Renal cortical epithelial cell (primary cell): ENCODE measurements at places on chromosomes 2 and 18. TPM values are rescaled to one million over a fixed set of nuclear protein-coding genes. Genes with fewer than 3 reads are reported as not detected.

GRCh38 chr2:239204136-239204875 is 196.5 kb downstream of the HDAC4 start:
- DNase-seq: no peak

TLX2 gene
- total RNA-seq: 0.05 TPM in 1 of 2 replicates, not detected in the other

RPRM gene
- total RNA-seq: 0.30 TPM in 1 of 2 replicates, not detected in the other

DNA sequence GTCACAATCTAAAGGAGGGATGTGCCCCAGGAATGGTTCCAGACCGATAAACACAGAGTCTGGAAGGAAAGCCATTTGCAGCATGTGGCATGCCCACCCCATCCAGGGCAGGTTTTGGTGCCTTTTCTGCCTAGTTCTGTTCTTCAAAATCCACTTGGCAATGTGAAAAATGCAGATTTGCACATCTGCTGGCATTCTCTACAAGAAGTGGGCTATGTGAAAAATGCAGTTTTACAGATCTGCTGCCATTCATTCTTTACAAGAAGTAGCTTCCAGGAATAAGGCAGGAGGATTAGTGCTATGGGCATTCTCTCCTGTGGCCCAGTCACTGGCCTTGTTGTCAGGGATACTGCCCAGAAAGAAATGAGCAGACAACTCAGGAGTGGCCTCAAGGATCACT is 68.1 kb downstream of the C1D start:
- no peak for DNase-seq

- DNase-seq: no peak
Measured at GRCh38 chr2:64899081-64899865, 89.9 kb upstream of the SLC1A4 start.

ZNF519 gene
- 2.9 and 5.0 TPM in 2 replicates for total RNA-seq

DNA sequence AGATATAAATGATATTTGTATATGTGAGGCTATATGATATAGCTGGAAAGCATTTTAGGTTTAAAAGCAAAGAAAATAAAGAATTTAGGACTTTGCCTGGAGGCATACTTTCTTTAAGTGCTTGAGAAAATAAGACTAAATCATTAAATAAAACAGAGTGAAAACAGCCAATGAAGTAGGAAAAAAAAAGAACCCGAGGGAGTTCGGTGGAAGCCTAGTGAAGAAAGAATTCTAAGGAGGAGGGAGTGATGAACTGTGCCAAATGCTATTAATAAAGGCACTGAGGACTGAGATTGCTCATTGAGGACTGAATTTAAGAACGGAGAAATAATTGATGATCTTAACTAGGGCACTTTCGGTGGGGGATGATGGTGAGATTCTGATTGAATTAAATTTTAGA is 573.5 kb downstream of the DSC3 start:
- no peak for DNase-seq

ATP6V1B1 gene
- total RNA-seq: 0.89 TPM in 1 of 2 replicates, not detected in the other

- peak; percentile 95 for DNase-seq
Measured at GRCh38 chr2:122203523-122203922, 448.1 kb downstream of the TSN start.

DNA sequence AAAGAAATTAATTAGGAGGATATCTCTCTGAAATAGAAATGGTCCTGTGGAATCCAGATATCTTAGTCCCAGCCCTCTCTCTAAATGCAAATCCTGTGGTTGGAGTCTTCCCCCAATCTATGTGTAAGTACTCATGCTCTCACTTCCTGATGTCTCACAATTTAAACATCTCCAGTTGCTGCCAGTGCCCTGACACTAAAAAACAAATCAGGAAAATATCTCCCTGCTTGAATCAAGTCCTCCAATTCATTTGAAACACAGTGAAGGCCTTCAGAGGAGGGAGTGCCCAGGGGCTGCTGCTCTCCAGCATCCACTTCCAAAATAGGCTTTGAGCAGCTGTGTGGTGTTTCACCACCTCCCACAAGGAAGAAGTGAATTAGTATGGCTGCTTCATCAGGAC is 413.8 kb downstream of the RAD51AP2 start:
- DNase-seq: peak; percentile 1

EFR3B gene
- total RNA-seq: 0.35 and 0.40 TPM in 2 replicates

DNA sequence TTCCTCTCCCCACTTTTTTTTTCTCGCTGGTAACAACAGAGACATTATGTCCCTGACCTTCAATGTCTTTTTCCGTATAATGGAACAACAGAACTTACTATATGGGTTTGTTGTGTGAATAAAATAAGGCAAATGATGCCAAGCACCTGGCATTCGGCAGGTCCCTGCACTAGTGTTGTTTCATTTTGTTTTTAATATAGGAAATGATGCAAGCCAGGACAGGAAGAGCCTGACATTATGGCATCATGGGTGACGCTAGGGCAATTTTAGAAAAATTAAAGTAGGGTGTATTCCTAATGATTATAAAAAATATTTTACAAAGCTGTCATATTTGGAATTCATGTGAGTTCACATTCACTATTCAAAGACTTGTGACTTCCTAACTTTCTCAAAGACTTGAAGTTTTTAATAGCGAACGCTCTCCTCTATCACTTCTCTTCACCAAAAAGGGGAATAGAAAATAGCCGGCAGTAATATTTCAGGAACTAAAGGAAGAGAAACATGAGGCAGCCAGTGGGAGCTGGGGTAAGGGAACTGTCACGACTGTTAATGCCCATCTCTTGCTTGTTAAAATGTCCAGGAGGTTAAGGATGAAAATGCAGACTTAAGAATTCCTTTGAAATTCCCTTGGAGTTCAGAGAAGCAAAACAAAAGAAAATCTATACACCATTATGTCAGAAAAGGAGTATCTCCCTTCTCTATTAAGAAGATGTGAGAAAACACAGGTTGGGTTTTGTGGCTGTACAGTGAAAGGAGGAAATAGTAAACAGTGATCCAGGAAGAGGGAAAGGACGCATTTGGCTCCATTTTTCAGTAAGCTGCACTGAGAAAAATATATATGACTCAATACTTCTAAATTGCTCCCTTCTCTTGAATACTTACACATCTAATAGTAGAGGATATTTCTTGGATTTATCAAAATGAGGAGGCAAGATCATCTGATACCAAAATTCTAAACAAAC is 60.2 kb downstream of the DPP4 start:
- no peak for DNase-seq

DNA sequence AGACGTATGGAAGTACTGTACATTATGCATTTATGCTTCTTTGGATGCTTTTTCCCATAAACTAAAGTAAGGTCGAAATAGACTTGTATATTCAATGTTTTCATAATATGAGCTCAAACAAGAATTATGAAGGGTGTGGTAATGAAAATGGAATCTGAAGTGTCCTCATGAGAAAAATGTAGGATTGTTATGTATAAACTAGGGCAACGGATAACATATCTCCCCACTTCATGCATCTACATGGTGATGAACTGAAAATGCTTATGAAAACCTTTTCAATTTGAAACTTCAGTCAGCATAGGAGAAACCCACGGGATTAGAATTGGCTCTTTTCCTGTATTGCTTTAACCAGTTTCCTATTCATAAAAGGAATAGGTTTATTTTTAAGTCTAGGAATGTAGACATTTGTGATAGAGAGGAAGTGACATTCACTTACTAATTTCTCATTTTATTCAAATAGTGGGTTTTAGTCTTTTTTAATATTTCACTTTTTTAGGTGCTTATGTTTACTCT is 608.2 kb upstream of the GCFC2 start:
- no peak for DNase-seq

- peak; percentile 38 for DNase-seq
Measured at GRCh38 chr18:25234740-25235345, 117.1 kb downstream of the ZNF521 start.

SERPINB10 gene
- total RNA-seq: not detected in 2 replicates

- DNase-seq: no peak
Measured at GRCh38 chr2:108538000-108538625, 3.8 kb downstream of the LIMS1 start.

PDE11A gene
- 3.1 and 5.8 TPM in 2 replicates for total RNA-seq

- DNase-seq: peak; percentile 52
Measured at GRCh38 chr2:135797497-135798274, 39.3 kb downstream of the LCT start.

- DNase-seq: no peak
Measured at GRCh38 chr18:48428475-48429177, 19.4 kb upstream of the ZBTB7C start.

BCL2 gene
- total RNA-seq: 6.3 and 30.2 TPM in 2 replicates

DNA sequence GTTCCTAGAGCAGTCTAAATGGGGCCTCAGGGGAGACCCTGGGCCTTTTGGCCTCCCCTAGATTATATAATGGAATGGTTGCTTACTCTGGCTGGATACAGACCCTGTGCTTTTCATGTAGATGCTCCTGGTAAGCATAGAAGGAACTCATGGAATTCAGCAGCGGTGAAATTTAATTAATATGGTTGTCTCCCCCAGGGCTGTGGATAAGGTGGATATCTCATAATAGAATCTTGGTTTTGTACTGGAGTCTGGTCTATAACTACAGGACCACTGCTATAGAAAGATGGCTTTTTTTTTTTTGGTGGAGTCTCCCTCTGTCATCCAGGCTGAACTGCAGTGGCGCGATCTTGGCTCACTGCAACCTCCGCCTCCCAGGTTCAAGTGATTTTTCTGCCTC is 84.5 kb downstream of the HRH4 start:
- no peak for DNase-seq

DNA sequence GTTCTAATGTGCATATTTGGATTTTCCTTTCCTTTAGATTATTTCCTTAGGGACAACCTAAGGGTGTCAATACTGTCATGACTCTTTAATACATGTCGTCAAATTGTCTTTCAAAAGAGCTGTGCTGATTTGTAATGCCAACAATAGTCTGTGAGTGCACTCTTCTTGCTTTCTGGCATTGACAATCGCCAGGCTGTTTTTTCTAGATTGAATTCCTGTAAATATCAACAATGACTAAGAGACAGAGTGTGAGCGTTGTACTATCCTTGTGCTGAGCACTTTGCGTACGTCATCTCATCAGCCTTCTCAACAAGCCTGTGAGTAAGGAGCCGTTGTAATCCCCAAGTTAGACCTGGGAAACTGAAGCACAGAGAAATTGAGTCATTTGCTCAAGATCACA is 96.0 kb downstream of the ACOXL start:
- DNase-seq: no peak

ANKRD62 gene
- not detected in 2 replicates for total RNA-seq

GRCh38 chr2:120719491-120719890 is 16.2 kb upstream of the GLI2 start:
- DNase-seq: no peak

DNA sequence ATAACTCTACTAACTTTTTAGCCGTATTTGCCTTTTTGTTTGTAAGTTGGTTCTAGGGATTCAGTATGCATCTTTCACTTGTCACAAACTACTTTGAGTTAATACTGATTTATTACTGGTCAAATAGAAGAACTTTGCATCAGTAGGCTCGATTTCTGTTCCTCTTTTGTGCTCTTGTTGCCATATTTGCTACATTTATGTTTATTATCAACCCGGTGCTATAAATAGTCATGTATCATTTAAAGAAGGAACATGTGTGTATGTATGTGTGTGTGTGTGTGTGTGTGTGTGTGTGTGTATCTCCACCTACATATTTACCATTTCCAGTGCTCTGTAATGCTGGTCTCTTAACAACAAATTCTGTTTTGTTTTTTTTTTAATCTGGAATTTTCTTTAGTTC is 79.6 kb upstream of the B3GNT7 start:
- DNase-seq: no peak

GRCh38 chr2:129661935-129662334 is 317.5 kb upstream of the RAB6C start:
- no peak for DNase-seq

MBOAT2 gene
- 29.0 and 47.0 TPM in 2 replicates for total RNA-seq

GRCh38 chr2:241180495-241180894 is 8.0 kb upstream of the ANO7 start:
- no peak for DNase-seq

DNA sequence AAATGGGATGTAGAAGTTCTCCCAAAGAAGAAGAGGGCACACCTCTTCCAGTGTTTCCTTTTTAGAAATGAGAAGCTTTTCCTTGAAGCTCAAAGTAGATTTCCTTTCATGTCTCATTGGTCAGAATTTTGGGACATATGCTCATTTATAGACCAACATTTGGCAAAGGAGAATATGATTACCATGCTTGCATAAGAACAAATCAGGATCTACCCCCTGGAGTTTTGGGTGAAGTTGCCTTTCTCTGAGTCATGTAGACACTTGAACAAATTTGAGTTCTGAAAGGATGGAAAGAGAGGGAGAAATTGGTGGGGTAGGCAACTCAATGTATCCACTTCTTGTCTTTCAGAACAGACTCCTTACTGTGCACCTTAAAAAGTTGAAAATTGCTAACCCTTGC is 409.0 kb downstream of the SLC4A3 start:
- DNase-seq: no peak

UPP2 gene
- 0.25 TPM in 1 of 2 replicates, not detected in the other for total RNA-seq

GRCh38 chr18:59029663-59030429 is 109.8 kb upstream of the SEC11C start:
- no peak for DNase-seq

FSHR gene
- total RNA-seq: 0.05 TPM in 1 of 2 replicates, not detected in the other

DNA sequence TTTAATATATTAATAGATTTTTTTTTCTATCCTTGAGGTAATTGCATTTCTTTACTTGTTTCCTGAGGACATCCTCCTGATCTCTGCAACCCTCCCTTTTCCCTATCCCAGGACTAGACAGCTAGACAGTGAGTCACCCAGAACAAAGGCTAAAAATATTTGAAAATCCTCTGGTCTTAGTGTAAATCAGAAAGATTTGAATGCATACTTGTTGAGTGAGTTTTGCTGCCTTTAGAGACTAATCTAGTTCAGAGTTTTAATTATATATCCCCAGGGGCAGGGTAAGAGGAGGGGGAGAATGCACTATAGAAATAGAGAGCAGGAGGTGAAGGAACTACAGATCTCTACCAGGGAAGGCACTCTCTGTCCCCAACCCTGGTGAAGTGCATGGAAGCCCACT is 202.3 kb upstream of the TCF4 start:
- DNase-seq: peak; percentile 83

DNA sequence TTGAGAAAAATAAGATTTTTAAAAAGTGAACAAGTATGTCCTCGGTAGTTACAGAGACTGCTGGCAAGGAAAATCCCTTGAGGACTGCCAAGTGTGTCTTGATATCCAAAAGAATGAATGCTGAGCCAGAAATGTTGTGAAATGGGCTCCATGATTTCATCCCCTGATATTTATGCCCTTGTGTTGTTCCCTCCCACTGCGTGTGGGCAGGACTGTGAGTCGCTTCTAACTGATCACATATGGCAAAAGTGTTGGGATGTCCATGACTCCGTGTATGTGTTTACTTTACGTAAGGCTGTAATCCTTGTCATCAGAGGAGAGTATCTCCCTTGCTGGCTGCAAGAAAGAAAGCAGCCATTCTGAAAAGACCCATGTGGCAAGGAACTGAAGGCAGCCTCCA is 285.1 kb downstream of the SS18 start:
- DNase-seq: no peak

- DNase-seq: peak; percentile 98
Measured at GRCh38 chr2:44918095-44918775, 23.3 kb upstream of the SIX3 start.

DNA sequence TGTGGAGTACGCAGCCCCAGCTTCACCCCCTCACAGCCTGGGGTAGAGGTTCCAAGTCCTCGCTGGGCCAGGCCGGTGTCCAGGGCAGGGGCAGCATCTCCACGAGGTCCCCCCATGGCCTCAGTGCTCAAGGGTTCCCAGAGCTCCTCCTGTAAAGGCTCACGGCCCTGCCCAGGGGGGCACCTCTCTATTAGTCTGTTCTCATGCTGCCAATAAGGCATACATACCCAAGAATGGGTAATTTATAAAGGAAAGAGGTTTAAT is 38.8 kb downstream of the TDRD15 start:
- DNase-seq: no peak

PIEZO2 gene
- total RNA-seq: under 0.01 and 0.30 TPM in 2 replicates

L3MBTL4 gene
- 2.2 and 9.6 TPM in 2 replicates for total RNA-seq
